ENCODE measurements at places on chromosomes 1 and 21.
A peak's percentile ranks its signal among the peaks of the same experiment; 100 is the strongest.

- no peak for DNase-seq
Observed at GRCh38 chr1:2175055-2175414, 19.5 kb downstream of the FAAP20 start.

DNA sequence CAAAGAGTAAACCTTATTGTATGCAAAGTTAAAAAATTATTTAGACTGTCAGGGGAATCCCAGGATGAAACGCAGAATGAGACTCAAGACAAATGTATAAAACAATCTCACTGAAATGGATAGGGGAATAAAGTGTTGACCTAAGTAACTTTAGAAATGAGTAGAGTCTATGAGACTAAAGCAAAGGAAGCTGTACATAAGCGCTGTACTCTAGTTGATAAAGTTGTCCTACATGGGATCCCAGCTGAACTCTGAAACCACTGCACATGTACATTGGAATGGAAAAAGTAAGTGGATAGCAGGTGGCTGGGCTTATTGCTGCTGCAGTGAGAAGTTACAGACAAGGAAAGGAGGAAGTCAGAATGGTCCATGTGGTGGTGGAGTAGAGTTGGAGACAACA lies 18.7 kb downstream of the MMEL1 start:
- DNase-seq: no peak

GRCh38 chr1:161803181-161803580 lies 37.1 kb downstream of the ATF6 start:
- no peak for DNase-seq

- DNase-seq: no peak
Observed at GRCh38 chr1:161393151-161393550, 25.5 kb upstream of the CFAP126 start.

DNA sequence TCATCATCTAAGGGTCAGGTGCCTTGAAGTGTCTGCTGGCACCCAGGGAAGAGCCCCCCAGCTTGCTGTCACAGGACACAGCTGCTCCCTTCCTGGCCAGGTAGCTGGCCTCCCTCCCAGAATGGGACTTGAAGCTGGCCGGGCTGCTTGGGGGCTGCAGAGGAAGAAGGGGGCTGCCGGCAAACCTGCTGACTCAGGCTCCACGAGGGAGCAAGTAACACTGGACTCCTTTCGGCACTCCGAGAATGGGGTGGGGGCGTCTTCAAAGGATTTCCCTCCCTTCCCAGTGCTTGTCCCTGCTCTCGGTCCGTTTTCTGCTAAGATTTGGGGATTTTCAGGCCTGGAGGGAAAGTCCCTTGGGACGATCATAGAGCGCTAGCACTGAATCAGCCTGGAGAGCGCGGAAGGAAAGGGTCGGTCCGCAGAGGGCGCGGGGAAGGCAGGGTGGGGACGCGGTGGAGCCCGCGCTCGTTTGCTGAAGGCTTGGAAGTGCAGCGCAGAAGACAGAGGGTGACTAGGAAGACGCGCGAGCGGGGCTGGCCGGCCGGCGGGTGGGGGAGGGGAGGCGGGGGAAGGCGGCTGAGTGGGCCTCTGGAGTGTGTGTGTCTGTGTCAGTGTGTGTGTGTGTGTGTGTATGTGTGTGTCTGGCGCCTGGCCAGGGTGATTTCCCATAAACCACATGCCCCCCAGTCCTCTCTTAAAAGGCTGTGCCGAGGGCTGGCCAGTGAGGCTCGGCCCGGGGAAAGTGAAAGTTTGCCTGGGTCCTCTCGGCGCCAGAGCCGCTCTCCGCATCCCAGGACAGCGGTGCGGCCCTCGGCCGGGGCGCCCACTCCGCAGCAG lies at the start of gene CSF1:
CSF1 (plus strand) TSS at position 727 of the 840 bp plus-strand sequence. CDS start 175 bp downstream, outside the sequence.
- DNase-seq: peak; percentile 71

Data from smooth muscle cell of the brain vasculature (primary cell).